DMS 273 treated with DMSO at 0.1 percent for 48 hours (cell line): ENCODE measurements at places on chromosomes 5 and 9.

GRCh38 chr5:154830596-154830995 is 19.8 kb downstream of the FAXDC2 start:
- DNase-seq: no peak

DNA sequence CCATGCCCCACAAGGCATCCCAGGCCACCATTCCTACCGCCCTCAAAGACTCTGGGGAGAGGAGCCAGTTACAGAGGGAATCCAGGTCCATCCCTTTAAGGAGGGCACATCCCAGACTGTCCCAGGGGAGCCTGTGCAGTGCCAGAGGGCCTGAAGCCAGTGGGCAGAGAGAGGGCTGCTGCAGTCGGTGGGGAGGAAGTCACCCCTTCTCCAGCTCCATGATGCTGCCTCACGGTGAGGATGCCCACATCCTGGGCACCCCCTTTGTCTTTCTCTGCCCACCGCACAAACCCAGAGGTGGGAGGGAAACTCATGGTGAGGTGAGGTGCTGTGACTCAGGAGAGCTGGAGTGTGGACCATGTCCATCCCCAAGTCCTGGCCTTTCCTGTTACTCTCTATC is 26.2 kb upstream of the ANKRD33B start:
- no peak for DNase-seq

DNA sequence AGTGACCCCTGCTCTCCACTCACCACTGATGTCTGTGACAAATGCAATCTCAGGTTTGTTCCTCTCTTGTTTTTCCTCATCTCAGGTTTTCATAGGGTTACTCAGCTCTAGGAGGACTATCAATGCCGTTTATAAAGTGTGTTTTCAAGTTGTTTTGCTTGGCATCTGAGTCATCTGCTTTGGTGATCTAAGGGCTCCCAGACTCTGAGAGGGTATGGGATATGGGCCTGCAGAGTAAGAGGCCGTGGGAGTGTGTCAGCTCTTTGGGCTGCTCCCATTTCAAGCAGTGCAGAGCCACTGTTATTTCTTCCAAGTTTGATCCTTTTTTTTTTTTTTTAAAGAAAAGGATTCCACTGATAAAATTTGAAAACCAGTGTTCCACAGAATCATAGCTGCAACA is 46.3 kb downstream of the NNT start:
- DNase-seq: no peak

- no peak for DNase-seq
Measured at GRCh38 chr9:92735636-92736562, 28.7 kb downstream of the BICD2 start.

DNA sequence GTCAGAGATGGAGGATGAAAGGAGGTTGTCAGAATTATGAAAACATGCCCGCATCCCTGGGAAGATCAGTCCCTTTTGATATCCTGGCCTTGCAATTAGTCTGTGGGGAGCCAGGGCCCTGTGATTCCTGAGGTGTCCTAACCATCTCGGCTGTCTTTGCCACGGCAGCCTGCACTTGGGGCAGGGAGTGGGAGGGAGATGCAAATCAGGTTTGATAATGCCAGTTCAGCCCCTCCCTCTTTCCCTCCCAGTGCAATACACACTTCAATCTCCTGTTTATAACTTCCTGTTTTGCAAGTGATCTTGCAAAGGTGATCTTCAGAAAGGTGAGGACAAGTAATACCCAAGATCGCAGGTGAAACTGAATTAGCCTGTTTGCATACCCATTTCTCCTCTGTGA is 114.0 kb upstream of the ALDH1B1 start:
- DNase-seq: no peak

DNA sequence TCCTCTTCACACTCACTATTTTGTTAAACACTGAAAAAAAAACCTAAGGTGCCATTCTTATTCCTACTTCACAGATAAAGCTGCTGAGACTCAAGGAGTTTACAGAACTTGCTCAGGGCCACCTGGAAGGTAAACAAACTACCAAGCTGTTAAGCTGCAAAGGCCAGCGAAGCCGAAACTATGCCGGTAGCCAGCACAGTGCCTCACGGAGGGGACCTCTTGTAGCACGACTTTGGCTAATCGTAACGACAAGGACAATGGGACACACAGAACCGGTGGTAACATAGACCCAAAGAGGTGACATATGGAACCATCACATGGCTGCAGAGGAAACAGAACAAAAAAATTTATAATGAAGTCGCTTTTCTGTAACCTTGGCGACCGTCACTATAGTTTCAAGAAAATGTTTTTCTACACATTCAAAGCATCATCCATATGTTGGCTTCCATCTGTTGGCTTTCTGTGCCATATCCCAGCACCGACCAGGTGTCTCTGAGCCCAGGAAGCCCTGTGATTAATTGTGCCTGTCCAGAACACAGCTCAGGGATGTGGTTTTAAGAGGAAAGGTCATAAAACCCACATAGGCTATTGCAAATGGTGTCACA is 60.3 kb downstream of the S1PR3 start:
- DNase-seq: peak; percentile 65
